ENCODE measurements at places on chromosomes 5 and 9.

GRCh38 chr5:72074251-72074650 lies 33.0 kb upstream of the MAP1B start:
- no peak for DNase-seq

DNA sequence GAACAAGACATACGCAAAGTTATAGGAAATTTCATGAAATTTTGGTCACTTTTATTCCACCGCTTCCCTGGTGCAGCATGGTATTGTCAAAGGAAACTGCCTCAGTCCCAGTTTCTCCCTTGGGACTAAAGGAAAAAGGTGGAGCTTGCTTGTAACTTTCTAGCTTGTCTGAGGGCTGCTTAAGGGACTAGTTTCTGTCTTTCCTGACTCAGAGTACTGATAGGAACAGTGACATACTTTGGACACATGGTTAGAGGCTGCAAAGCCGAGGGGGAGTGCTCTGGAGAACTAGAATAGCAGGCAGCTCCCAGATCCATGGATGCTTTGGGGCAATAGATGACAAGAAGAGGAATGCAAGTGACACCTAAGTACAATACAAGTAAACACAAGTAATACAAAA lies 136.7 kb downstream of the CDC42SE2 start:
- DNase-seq = no peak

GRCh38 chr5:103541114-103541513 lies 21.5 kb downstream of the NUDT12 start:
- DNase-seq = no peak

- DNase-seq = no peak
These were observed 254.4 kb upstream of the GRAMD2B start for GRCh38 chr5:126168785-126169184.

DNA sequence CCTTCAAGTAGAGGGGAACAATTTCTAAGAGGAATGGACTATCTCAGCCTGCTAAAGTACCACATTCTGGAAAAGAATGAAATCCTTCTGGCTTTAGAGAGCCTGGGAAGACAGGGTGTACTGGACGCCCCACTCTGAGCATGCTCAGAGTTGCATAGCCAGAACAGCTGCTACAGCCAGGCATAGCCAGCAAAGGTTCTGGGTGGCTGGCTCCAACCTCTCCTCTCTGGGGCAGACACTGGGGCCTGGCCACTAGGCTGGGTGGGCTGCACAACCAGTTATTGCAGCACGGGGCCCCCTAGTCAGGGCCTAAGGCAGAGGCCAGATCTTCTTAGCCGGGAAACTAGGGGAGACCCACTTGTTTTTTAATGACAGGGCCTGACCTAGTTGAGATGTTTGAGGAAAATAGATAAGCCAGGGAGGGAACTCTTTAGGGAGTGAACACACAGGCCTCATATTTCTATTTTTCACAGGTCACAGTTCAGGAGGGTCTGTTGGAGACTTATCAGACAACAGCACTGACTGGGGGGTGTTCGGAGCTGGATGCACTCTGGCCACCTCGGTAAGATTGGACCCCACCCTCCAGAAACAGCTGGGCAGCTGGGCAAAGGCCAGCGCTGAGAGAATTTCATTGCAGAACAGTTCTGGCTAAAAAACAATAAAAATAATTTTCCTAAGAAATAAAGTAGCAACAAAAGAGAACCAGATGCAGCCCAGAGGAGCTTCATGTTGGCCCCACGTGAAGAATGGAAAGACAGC lies 142.9 kb downstream of the LPAR1 start:
- no peak for DNase-seq

DNA sequence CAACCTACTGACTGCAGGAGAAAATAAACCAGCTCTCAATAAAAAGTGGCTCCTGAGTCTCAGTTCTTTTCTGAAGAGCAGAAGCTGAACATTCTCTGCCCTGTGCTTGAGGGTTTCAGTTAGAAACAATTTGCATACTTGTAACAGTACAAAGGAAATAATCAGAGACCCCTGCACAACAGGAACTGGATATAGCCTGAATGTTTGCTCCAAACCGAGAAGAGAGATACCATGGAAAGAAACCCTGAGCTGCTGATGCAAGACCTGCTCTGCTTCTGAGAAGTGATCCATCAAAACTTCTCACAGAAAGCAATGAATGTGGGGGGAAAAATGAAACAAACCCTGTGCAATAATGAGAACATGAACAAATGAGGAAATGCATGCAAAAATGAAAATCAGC lies 592.9 kb downstream of the SEMA5A start:
- DNase-seq = no peak

DNA sequence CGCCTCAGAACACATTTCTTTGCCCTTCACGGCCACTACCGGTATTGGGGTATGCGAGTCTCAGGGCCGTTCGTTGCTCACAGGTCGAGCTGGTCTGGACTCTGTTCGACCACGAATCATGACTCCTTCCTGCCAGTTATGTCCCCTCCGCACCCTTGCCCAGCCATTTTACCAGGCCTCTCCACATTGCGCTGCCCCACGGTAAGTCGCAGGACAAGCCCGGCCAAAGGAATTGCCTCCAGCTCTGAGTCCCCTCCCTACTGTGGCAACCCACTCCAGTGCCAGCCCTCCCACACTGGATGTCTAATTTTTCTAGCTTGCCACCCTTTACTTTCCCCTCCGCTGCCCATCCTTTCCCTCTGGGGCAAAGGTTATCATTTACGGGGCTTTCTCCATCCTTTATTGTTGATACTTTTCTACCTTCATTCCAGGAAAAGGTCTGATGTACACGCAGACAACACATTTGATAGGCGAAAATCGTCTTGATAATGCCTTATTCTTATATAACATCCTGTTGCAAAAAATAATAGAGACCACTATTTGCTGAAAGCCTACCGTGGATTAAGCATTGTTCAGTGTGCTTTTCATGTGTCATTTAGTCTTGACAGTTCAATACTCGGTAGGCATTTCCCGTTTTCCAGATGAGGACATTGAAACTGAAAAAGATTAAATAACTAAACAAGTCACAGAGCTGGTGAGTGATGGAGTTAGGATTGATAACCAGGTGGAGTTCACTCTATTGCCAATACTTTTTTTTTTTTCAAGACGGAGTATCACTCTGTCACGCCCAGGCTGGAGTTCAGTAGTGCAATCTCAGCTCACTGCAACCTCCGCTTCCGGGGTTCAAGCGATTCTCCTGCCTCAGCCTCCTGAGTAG lies 958 bp upstream of the HSPA5 start:
- peak; percentile 56 for DNase-seq

DNA sequence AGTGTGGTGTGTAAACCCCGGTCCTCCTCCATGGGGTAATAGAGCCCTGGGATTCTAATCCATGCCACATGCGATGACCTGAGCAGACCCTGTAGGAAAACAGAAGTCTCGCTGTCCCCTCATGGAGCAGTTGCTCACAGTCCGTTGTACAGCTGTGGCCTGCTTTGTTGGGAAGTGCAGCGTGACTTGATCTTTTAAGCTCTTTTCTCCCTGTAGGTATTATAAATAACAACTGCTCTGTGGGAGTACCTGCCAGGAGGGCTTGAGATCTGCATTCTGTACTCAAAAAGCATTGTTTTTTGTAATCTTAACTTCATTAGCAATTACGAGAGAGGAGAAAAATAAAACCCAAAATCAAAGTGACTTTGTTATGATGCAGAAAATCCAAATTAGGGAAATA lies 17.3 kb downstream of the MEGF10 start:
- DNase-seq = peak; percentile 26

DNA sequence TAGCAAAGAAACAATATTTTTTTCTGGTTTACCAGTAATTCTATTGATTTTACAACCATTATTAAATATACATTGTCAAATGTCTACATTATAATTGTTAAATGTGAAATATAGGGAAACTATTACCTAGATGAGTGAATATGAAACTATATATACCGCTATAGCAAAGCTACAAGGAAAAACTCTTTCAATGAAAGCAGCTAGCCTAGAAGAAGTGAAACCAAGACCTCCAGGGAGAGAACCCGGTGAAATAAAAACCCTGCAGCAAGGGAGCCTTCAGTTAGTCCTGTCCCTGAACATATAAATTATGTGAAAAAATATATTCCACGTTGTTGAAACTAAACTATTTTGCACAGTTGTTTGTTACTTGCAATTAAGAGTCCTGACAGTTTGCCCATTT lies 913.1 kb downstream of the EFNA5 start:
- no peak for DNase-seq

DNA sequence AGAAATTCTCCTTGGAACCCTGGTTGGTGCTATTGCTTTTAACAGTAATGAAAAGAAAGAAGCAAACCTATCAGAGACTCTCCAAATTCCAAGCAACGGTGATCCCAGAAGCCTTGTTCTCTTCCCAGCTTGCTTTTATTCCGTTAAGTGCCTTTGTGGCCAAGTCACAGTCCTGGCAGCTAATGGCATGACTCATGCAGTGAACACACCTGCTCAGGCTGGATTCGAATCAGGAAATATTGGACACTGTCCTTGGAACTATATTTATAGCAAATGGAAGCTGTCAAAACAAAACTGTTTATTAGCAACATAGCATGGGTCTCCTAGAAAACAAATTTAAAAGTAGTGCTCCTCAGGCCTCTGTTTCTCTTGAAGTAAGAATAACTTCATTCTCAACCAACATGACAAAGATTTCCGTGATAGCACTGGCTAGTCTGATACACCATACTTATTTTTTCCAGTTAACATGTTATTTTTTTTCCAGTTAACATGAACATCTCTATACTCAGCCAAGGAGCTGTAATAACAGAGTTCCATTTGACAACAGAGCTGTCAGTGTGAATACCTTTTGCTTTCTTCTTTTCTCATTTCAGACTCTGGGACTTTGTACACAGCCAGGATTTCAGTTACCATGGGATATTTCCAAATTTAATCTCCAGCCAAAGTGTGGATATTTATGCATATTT lies 502.4 kb downstream of the GADD45G start:
- DNase-seq = no peak

- peak; percentile 72 for DNase-seq
These were observed 122.0 kb downstream of the GDNF start for GRCh38 chr5:37717613-37718431.

GRCh38 chr5:87307796-87308423 lies 40.2 kb downstream of the RASA1 start:
- no peak for DNase-seq

DNA sequence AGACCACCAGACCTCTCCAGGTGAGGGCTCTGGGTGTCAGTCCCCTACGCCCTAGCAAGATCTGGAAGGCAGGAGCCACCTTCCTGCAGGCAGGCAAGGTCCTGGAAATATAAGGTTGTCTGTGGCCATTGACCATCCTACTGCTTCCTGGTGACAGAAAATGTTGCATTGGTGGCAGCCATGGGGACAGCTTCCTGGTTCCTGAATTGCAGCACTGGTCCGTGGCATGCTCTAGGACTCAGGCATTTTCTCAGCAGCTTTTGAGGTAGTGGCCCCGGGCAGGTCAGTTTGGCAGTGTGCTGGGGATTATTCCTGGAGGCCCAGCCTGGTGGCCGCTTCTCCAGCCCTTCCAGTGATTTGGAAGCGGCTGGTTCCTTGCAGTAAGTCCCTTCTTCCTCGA lies 36.6 kb upstream of the KCNMB1 start:
- no peak for DNase-seq

DNA sequence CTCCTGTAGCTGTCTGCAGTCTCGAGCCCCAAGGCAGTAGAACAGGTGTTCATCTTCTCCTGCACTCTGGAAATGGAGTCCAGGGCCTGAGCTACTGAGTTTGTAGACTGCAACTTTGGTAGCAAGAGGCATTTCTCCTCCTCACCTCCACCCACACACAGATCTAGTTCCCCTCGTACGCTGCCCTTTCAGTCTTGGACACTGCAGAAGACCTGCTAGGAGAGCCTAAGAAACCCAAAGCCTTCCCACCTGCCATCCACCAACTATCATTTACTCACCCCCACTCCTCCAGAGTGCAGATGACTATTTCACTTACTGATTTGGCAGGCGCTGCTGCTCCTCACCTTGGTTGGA lies 59.0 kb downstream of the KCNIP1 start:
- DNase-seq = no peak

- no peak for DNase-seq
These were observed 8.3 kb downstream of the ATOX1 start for GRCh38 chr5:151750121-151750520.

DNA sequence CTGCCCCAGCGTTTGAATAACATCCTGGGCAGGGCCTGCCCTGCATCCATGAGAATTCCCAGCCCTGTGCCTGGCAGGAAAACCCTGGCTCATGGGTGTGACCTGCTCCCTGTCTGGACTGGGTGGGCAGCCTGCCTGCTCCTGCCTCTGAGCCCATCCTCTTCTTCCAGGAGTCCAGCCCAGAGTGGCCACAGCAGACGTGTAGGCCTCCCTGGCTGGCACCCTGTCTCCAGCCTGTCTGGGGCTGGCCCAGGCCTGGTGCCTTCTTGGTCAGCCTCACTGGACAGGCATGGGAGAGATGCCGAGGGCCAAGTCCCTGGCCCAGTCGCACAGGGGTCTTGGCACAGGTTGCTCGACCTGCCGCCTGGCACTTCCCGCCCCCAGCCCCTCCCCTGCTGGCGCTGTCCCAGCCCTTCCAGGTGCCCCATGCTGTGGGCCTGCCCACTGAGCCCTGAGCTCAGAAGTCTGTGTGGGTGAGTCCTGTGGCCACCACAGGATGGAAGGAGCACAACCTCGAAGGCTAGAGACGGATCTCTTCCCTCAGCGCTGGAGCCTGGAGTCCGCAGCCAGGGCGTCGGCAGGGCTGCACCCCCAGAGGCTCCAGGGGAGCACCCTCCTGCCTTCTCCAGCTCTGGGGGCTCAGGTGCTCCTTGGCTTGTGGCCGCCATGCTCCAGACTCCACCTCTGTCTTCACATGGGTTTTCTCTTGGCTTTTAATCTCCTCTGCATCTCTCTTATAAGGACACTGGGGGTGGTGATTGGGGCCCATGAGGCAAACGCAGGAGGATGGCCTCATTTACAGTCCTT lies 11.8 kb upstream of the COL5A1 start:
- DNase-seq = no peak

- DNase-seq = peak; percentile 36
These were observed 3.4 kb downstream of the SARDH start for GRCh38 chr9:133734590-133735414.

GRCh38 chr9:78927099-78927940 lies 630.4 kb downstream of the PSAT1 start:
- no peak for DNase-seq

DNA sequence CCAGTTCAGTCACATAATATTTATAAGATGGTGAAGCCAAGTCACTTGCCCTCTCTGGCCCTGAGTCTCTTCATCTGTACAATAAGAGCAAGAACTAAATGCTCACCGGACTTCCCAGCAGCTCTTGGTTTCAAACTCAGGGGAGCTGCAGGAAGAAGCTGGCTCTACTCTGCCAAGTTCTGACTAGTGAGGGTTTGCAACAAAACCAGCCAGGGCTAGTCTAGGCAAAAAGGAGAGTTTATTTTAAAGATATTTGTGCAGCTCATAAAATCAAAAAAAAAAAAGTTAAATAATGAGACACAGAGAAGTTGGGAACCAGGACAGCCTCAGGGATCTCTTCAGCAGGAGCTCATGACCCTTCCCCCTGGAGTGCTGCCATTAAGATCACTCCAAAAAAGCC lies 107.3 kb downstream of the DOCK2 start:
- no peak for DNase-seq

All from D341Med (cell line).